Kidney epithelial cell (primary cell): ENCODE measurements at places on chromosomes 11 and 22.

DNA sequence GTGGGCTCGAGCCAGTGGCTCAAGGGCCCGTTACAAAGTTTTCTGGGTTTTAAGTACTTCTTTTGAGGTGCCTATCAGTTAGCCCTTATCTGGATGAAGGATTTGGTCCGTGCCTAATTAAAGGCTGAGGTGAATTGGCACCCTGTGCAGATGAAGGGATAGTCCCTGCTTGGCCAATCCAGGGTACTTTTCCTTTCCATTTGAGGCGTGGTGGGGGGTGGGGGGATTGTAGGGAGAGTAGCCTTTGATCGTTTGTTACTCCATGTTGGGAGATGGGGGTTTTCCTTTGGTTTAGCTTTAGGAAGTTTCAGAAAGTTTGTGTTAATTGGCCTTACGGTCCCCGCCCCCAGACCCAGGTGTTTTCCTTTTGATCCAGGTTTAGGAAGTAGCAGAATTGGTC is 170.8 kb downstream of the DDX10 start:
- DNase-seq = no peak

- no peak for DNase-seq
Observed at GRCh38 chr11:38824573-38824972, 2226.5 kb upstream of the RAG2 start.

- DNase-seq = no peak
Observed at GRCh38 chr11:77442394-77443053, 31.4 kb downstream of the PAK1 start.

- no peak for DNase-seq
Observed at GRCh38 chr11:6531267-6531752, 34.2 kb downstream of the DNHD1 start.

DNA sequence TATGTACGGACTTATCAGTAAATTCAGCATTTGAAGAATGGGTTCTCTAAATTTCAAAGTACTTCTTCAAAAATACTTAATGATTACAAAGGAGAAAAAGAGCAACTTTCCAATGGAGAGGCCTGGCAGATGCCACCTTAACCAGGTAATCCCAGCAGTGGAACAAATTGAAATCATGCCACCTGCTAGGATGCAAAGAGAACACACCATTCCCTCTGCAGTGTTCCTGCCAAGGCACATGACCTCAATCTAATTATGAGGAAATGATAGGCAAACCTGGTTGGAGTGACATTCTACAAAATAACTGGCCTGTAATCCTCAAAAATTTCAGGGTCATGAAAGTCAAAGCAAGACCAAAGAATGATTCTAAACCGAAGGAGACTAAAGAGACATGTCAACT is 21.5 kb downstream of the TNRC6B start:
- DNase-seq = no peak

- no peak for DNase-seq
Observed at GRCh38 chr11:692824-693414, 2.1 kb downstream of the DEAF1 start.

DNA sequence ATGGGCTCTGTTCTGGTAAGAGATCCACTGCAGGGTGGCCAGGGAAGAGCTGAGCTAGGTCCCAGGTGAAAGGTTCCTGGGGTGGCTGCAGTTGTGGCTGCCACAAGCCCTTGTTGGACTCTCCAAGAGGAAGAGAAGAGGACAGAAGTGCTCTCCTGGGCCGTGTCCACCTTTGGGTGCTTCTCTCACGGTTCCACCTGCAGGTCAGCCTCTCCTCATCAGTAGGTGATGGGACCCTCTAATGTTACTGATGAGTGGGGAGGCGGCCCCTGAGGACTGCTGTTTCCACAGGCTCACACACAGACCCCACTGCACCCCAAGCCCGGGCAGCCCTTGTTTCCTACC is 804.9 kb downstream of the BRD1 start:
- DNase-seq = no peak

GRCh38 chr22:16834971-16835370 is 9.8 kb upstream of the XKR3 start:
- DNase-seq = no peak

- no peak for DNase-seq
Observed at GRCh38 chr11:35418282-35419183, 825 bp downstream of the SLC1A2 start.

DNA sequence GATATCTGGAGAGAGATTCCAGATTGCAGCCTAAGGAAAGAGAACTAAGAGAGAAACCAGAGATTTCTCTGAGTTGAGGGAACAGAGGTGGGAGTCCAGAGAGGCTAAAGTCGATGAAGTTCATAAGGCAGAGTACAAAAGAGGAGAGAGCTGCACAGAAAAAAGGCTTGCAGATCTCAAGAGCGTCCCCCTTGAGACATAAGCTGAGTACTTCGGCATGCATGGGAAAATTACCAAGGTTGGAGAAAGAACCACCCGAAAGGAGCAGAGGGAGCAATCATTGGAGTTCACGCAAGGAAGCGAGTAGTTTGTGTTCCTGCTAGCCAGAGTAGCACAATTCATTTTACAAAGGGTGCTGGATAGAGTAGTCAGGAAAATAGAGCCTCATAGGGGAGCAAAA is 293.5 kb downstream of the TMEM135 start:
- DNase-seq = no peak

- no peak for DNase-seq
Observed at GRCh38 chr11:44899959-44900358, 50.7 kb downstream of the TP53I11 start.

GRCh38 chr11:131850507-131850906 is 480.1 kb downstream of the NTM start:
- no peak for DNase-seq

DNA sequence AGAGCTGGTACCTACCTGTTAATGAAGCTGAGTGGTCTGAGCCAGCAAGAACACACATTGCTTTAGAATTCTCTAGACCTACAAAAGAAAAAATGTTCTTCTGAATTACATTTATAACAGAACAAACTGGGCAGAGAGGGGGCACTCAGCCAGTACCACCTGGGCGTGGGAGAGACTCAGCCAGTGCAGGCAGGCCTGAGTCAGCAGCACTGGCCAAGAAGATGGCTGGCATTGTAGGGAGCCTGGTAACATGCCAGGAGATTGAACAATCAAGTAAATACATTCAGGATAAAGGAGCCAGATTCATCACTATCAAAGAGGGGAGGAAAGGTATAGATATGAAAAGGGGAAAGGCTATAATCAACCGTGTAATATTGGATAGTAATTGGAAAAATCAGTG is 19.9 kb downstream of the SERGEF start:
- no peak for DNase-seq

DNA sequence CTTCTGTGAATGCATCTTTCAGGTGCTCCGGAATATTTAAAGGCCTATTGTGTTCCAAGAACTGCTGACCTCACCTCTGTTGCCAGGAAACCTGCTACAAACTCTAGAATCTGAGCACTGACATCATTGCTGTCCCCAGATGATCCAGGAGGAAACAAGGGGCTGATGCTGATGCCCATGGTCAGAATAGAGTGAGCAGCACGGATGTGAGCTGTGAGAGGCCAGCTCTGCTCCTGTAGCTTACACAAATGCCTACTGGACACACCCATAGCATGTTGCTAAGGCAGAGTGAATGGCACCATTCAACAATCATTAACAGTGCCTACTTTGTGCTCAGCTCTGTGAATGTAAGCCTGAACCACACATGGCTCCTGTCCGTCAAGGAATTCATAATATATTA is 276.7 kb upstream of the API5 start:
- DNase-seq = no peak

GRCh38 chr22:46972256-46972655 is 209.8 kb downstream of the TBC1D22A start:
- DNase-seq = no peak

GRCh38 chr11:34585735-34586487 is 35.0 kb upstream of the EHF start:
- DNase-seq = no peak

DNA sequence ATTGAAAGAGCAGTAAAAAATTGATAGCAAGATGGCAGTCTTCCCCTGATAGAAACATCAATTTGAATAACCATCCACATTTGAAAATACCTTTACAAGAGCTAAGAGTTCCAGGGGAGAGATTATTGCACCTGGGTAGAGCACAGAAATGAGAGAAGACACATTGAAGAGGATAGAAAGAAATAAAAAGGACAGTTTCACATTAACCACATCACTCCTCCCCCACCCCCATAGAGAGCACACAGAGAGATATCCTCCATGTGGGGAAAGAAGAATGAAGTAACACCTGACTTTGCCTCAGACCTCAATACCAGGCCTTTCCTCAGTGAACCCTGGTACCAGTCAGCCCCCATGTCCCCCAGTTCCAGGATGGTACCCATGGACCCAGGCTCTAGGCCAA is 486.7 kb downstream of the FAM181B start:
- DNase-seq = no peak

DNA sequence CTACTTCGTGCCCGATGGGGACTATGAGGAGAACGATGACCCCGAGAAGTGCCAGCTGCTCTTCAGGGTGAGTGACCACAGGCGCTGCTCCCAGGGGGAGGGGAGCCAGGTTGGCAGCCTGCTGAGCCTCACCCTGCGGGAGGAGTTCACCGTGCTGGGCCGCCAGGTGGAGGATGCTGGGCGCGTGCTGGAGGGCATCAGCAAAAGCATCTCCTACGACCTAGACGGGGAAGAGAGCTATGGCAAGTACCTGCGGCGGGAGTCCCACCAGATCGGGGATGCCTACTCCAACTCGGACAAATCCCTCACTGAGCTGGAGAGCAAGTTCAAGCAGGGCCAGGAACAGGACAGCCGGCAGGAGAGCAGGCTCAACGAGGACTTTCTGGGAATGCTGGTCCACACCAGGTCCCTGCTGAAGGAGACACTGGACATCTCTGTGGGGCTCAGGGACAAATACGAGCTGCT is 751 bp downstream of the FIBIN start:
- DNase-seq = no peak

DNA sequence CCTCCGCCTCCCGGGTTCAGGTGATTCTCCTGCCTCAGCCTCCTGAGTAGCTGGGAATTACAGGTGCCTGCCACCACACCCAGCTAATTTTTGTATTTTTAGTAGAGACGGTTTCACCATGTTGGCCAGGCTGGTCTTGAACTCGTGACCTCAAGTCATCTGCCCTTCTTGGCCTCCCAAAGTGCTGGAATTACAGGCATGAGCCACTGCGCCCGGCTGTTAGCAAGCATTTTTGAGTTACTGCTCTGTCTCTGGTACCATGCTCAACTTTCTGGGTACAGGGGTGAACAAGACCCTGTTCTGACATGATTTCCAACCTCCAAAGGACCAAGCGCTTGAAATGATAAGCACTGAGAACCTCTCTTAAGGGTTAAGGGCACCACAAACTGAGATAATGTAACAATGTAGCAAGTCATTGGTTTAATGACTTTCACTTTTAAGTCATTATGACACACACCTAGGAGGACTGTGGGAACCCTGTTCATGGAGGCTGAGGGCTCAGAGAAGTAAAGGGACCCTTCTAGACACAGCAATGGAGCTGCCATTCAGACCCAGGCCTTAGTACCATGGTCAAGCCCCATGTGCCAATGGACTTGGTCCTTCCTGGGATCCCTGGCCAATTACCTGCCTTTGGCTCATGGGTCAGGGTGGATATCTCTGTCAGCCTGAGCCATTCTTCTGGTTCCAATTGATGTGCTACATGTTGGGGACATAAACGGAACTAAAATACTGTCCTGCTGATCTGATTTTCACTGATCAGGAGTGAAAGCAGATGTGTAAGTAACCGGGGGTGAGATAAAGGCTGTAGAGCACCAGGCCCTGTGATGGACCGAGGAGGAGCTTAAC is 11.6 kb downstream of the SLC3A2 start:
- DNase-seq = no peak

- DNase-seq = no peak
Observed at GRCh38 chr11:57938351-57938750, 85.3 kb upstream of the OR9Q1 start.

- DNase-seq = no peak
Observed at GRCh38 chr22:35530700-35531099, 9.9 kb upstream of the RASD2 start.

DNA sequence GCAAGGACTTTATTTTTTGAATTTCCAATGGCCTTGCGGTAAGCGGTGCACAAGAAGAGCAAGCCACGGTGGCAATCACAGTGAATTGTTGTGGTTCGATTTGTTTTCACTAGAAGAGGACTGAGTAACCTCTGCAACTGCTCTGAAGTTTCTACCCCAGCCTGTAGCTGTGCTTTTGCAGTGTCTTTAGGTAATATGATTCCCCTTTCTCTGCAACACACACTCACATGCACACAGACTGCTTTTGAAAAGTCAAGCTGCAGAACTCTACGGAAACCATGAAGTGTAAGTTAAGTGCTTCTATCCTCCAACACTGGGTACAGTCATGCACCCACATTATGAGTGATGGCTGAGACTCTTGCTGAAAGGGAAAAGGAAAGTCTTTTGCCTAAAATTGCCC is 38.4 kb downstream of the CD44 start:
- no peak for DNase-seq

DNA sequence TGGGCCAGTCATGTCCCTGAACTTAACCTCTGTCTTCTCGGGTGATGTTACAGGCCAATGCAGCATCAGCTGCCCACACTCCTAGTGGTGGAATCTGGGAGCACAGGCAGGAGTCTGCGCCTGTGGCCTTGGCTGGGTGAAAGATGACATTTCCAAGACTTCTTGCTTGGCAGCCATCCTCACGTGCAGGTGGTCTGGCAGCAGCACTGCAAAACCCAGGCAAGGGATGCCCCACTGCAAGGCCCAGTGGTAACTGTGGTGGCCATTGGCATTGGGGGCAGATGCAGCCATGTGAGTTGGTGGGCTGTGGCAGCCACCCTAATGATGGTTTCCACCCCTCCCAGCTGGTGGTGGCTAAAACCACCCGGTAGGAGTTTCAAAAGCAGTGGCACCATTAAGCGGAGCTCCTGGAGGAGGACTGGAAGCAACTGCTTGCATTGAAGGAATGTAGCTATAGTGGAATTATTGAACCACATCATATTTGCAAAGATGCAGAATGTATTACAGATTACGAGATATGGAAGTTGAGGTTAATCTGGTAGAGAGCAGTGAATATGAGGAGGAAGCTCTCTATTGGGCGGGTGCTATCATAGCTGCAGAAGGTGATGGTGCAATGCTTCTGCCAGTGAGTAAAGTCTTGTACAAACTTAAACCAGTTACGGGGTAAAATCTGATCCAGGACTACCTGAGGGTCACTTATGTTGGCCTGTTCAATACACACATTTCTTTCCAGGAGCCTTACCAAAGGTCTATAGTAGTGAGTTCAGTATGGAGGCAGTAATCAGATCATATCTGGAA is 120.7 kb upstream of the TOP3B start:
- DNase-seq = no peak

- no peak for DNase-seq
Observed at GRCh38 chr22:23033116-23033905, 37.0 kb upstream of the GNAZ start.

GRCh38 chr22:42719133-42719532 is 1.5 kb downstream of the A4GALT start:
- DNase-seq = no peak

GRCh38 chr11:19087658-19088057 is 27.1 kb upstream of the MRGPRX2 start:
- no peak for DNase-seq

- no peak for DNase-seq
Observed at GRCh38 chr11:23948851-23949250, 548.0 kb upstream of the LUZP2 start.

DNA sequence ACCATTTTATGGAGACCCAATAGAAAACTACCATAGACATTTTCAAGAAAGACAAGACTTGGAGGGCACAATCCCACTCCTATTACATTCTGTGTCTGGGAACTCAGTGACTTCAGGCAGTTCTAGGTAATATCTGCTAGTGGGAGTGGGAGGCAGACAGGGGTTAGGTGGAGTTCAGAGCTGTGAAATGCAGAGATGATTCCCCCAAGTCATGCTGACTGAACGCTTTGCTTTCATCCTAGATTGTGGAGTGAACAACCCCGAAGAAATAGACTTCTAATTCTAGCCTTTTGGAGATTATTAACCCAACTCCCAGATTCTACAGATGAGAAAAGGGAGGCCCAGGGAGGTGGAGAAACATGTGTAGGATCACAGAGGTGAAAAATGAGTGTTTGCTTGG is 437.8 kb upstream of the CADM1 start:
- no peak for DNase-seq
